ENCODE measurements at places on chromosomes 6 and 20.

DNA sequence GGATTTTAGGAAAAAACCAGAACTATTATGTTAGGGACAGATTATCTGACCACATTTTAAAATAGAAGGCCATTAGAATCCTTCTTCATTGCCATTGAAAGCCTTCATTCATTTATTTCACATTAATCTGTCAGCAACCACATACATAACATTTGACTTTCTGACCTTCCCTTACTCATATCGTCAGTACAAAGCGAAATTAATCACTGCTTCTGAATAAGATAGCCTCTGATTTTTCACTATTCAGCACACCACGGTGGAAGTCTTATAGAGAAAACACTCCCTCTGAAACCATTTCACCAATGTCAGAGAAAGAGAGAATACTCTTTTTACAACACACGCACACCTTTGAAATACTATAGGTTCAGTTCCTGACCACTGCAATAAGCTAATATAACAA lies 442.5 kb upstream of the ID4 start:
- DNase-seq, result no peak

DNA sequence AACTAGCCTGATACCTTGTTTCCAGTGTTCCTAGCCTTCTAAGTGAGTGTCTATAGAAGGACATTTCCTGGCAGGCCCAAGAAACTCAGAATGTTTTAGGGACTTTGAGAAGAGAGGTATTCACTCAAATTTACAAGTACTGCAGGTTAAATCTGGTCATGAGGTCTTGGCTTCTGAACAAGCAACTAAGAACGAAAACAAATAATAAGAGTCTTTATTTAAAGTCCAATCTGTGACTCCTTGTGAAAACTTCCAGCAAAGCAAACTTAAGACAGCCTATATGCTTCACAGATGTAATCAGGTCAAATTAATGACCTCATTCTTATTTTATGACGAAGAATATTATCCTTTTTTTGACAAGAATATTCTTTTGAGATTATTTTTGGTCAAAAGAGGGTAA lies 79.4 kb upstream of the PRSS16 start:
- DNase-seq, result no peak

- no peak for DNase-seq
These were observed 1343.6 kb upstream of the CITED2 start for GRCh38 chr6:140718021-140718420.

DNA sequence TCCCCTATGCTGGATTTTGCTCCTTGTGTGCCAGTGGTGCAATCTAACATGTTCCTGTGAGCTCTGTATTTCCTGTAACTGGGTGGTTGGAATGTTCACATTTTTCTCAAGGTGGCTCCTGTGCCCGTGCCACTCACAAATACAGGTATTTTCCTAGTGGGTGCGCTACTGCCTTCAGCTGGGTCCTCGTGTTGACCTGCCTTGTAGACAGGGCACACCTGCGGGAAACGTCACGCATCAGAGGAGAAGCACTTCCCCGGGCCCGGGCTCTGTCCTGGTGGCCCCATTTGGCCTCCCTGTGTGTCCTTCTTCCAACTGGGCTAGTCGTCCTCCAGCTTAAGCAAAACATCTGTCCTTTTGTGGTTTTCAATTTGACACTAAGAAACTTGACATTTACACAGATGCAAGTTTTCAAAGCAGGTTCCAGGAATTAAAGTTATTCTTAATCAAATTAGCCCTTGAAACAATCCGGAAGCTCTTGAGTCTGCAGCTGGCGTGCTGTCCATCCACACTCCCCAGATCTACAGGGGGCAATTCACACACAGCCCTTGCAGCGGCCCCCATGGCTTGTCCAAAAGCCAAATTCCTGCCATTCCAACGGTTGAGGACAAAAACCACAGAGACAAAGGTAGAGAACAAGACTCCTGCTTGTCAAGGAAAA lies 275.1 kb downstream of the CDC5L start:
- no peak for DNase-seq

GRCh38 chr20:30286157-30286556 lies 971.3 kb upstream of the DEFB115 start:
- DNase-seq, result no peak

GRCh38 chr20:18847226-18847755 lies 33.7 kb downstream of the SCP2D1 start:
- DNase-seq, result no peak

- DNase-seq, result no peak
These were observed 42.5 kb upstream of the PNISR start for GRCh38 chr6:99467509-99468106.

GRCh38 chr20:1313236-1313964 lies 15.5 kb downstream of the SDCBP2 start:
- peak; percentile 42 for DNase-seq

DNA sequence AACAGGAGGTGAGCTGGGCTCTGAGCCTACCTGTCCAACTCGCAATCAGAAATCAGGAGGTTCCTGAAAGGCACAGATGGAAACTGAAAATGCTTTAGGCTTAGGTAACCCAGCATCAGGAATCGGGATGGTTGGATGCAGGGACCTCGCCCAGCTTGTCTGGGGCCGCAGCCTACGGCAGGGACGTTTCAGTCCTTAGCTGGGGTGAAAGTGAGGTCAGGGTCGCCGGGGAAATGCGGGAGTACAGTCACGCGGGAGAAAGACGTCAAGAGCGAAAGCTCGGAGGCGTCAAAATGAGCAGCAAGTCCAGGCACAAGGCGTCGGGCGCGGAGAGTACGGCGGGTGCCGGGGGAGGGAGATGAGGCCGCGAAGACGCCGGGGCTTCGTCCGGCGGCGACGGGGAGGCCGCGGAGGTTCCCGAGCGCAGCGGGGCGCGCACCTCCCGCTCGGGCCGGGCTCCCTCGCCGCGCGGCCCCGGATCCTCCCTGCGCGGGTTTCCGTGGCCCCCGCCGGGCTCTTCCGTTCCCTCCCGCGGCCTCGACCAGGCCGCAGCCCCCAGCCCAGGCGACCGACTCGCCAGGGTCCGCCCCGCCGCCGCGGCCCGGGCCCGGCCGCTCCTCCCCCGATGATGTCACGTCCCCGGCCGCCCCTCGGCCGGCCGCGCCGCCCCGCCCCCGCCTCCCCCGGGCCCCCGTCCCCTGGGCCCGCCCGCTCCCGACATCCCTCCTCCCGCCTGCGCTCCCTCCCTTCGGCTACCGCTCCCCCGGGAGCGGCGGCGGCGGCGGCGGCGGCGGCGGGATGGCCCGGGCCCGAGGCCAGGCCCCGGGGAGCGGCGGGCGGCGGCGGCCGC lies at the start of gene EBF4:
Gene EBF4 (plus strand): TSS at position 745 of the 850 bp plus-strand sequence. CDS start 866 bp downstream, outside the sequence.
- DNase-seq, result no peak

DNA sequence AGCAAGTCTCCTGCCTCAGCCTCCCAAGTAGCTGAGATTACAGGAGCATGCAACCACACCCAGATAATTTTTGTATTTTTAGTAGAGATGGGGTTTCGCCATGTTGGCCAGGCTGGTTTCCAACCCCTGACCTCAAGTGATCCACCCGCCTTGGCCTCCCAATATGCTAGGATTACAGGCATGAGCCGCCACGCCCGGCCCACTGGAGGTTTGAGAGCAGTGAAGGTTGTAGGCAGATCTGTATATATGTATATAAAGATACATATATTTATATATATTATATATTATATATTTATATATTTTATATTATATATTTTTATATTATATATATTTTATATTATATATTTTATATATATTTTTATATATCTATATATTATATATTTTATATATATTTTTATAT lies 38.2 kb upstream of the TTPAL start:
- DNase-seq, result no peak

Data from activated naive CD4-positive, alpha-beta T cell (primary cell).